ENCODE measurements at places on chromosomes 13 and 19. TPM values are rescaled to one million over a fixed set of nuclear protein-coding genes. Genes with fewer than 3 reads are reported as not detected.

Gene CEACAM4
- polyA plus RNA-seq: not detected

Gene CYP4F8
- not detected for polyA plus RNA-seq

Gene SERP2
- 11.2 TPM for polyA plus RNA-seq

Gene IL4I1
- polyA plus RNA-seq: 0.21 TPM

Gene RFPL4AL1
- polyA plus RNA-seq: not detected

DNA sequence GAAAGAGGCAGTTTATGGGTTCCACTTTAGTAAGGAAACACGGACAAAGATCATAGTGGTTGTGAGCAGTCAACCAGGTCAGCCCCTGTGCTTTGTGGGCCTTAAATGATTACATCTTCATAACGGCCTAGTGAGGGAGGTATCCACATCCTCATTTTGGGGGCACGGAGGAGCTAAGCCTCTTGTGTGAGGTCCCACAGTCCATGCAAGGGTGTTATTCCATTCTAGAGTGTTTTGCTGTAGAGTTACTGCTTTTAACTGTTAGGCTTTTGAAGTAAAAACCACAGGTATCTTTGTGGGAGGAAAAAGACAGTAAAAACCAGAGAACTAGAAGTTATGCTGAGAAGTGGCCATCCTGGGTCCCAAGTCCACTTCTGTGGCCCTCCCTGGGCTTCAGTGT, 4.0 kb downstream of the NOP53 start:
- H3K27ac ChIP-seq: no peak overlapping the region
- H3K27me3 ChIP-seq: no peaks in the 10 kb centered on the region
- peaks cover 3% of the 10 kb centered on the region for H3K4me1 ChIP-seq

DNA sequence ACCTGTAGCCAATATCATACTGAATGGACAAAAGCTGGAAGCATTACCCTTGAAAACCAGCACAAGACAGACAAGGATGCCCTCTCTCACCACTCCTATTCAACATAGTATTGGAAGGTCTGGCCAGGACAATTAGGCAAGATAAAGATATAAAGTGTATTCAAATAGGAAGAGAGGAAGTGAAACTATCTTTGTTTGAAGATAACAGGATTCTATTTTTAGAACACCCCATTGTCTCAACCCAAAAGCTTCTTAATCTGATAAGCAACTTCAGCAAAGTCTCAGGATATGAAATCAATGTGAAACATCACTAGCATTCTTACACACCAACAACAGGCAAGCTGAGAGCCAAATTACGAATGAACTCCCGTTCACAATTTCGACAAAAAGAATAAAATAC, 17.8 kb upstream of the CCNA1 start:
- H3K4me3 ChIP-seq: no peak overlapping the region
- no peaks in the 10 kb centered on the region for H3K36me3 ChIP-seq
- no peak for DNase-seq

GRCh38 chr19:6458695-6459261, 814 bp downstream of the SLC25A23 start:
- H3K4me1 ChIP-seq: peaks cover 2% of the 10 kb centered on the region
- DNase-seq: no peak
- H3K27me3 ChIP-seq: peaks cover under 1% of the 10 kb centered on the region

DNA sequence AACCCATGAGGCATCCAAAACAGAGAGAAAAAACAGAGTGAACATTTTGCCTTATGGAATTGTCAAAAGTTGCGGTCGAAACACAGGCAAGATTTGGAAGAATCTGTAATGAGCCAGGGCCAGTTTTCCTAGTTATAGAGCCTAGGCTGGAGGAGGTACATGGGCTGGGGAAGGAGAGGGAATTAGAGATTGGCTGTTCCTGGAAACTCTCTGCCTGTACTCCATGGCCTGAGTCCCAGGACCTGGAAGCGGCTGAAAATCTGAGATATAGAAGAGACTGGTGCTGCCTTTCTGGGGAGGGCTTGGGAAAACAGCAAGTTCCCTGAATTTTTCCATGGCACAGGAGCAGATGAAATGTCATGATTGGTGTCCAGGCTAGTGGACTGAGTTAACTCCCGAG, 122.8 kb upstream of the KLF12 start:
- H3K27me3 ChIP-seq: no peaks in the 10 kb centered on the region
- DNase-seq: no peak
- H3K36me3 ChIP-seq: no peaks in the 10 kb centered on the region
- H3K4me1 ChIP-seq: peaks cover 2% of the 10 kb centered on the region

- peak within 1 kb of the TSS; percentile 73 for H3K4me3 ChIP-seq
- peak within 1 kb of the TSS; percentile 59 for H3K27ac ChIP-seq
- peak; percentile 95 for DNase-seq
- no peaks in the 10 kb centered on the region for H3K4me1 ChIP-seq
- no peaks in the 10 kb centered on the region for H3K27me3 ChIP-seq
Observed at GRCh38 chr19:51887522-51888498, at the start of gene ZNF577. ZNF577 (minus strand) TSS chr19:51887951; CDS start chr19:51880382, 7,569 bp downstream.

- H3K4me1 ChIP-seq: peaks cover 17% of the 10 kb centered on the region
- H3K36me3 ChIP-seq: no peaks in the 10 kb centered on the region
- no peak for DNase-seq
Observed at GRCh38 chr19:13726323-13726722, 38.0 kb upstream of the MRI1 start.

- peak overlapping the region; percentile 50 for H3K27ac ChIP-seq
- peaks cover 13% of the 10 kb centered on the region for H3K4me1 ChIP-seq
- no peaks in the 10 kb centered on the region for H3K27me3 ChIP-seq
- peak; percentile 37 for DNase-seq
- no peaks in the 10 kb centered on the region for H3K36me3 ChIP-seq
- peak overlapping the region; percentile 33 for H3K4me3 ChIP-seq
Observed at GRCh38 chr19:38255383-38256014, 675 bp downstream of the PPP1R14A start.

DNA sequence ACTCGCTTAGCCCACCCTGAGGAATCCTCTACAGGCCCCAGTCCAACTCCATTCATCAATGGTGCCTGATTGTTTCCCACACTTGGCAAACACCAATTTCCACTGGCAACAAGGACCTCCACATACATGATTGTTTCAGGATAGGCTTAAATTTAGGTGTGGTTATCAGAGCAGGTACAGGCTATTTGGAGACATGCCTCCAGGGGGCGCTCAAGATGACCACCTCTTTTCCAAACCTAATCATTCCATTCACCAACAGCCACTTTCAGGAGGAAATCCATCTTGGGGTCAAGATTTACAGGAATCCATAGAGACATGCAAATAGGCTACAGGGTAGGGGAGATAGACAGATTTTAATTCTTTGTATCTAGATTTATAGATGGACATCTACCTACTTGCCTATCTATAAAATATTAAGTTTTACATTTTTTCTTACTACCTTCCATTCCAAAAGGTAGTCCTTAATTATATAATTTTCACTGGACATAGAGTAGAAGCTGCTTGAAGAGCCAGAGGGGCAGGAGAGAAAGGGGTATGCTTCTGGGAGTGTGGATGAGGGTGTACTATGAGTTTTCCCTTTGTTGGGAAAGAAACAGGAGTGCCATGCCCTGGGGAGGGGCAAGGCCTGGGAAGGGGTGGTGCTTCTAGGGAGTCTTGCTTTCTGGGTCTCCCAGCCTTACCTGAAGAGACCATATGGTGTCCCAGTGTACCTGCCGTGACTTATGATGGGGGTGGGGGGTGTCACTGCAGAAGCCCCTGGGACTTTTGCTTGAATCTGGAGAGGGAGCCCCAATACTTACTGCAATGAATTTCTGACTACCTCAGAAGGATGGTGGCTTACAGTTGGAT, 14.1 kb upstream of the PCDH8 start:
- H3K4me1 ChIP-seq: no peaks in the 10 kb centered on the region
- no peaks in the 10 kb centered on the region for H3K27me3 ChIP-seq
- no peaks in the 10 kb centered on the region for H3K36me3 ChIP-seq
- DNase-seq: no peak
- H3K4me3 ChIP-seq: no peak overlapping the region

- H3K27me3 ChIP-seq: no peaks in the 10 kb centered on the region
- H3K4me1 ChIP-seq: no peaks in the 10 kb centered on the region
- DNase-seq: no peak
- no peak overlapping the region for H3K4me3 ChIP-seq
- no peak overlapping the region for H3K27ac ChIP-seq
Observed at GRCh38 chr13:37766502-37766901, 103.1 kb downstream of the TRPC4 start.
